ENCODE measurements at places on chromosomes 3 and 15. TPM values are rescaled to one million over a fixed set of nuclear protein-coding genes. Genes with fewer than 3 reads are reported as not detected.

DNA sequence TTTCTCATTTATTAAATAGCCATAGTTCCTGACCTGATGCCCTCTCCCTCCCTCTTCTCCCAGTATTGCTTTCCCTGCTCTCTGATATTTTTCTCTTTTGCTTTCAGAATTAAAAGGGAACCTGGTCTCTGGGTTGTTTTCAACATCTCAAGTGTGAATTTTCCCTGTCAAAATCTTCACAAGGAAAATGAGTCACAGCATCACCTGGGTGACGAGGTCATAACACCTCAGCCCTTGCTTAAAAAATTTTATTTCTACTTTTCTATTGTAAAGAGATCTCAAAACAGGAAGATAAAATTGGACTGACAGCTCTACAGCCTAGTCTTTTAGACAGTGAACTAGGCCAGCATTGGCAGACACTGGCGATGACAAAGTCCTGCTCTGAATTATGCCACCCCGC, 40.1 kb downstream of the GAP43 start:
- peaks cover 19% of the 10 kb centered on the region for H3K4me1 ChIP-seq
- no peak for DNase-seq
- H3K27me3 ChIP-seq, result no peaks in the 10 kb centered on the region
- no peak overlapping the region for H3K27ac ChIP-seq

DNA sequence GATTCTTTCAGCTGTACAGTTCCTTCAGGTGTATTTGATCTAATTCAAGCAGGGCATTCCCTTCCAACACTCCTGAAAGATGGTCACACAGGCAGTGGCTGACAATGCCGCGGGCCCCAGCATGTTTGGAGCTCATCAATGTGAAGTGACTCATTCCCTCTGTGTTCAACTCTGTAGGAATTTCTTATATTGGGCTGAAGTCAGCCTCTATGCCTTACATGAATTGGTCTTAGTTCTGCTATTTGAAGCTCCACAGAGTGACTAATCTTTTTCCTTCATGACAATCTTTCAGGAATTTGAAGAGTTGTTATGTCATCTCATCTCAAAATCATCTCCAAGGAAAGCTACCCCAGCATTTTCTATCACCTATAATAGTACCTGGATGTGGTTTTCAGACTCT, 142.5 kb upstream of the C2CD4B start:
- no peaks in the 10 kb centered on the region for H3K36me3 ChIP-seq
- H3K4me3 ChIP-seq, result no peak overlapping the region
- DNase-seq, result no peak

DNA sequence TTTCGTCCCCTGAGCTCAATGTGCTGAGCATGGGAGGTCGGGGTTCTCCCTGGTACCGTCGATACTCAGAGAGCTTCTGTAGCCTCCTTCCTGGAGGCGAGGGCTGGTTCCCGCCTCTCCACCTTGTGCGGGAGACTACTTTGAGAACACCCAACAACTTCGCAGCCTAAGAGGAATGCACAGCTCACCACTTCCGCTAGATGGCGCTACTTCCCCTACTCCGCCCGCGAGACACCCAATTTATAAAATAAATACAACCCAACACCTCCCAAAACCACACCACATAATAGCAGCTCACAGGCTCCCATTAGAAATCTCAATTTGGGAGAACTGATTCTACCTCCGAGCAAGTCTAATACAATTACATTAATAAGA, 1.2 kb downstream of the RGMA start:
- peaks cover 67% of the 10 kb centered on the region for H3K27me3 ChIP-seq
- no peaks in the 10 kb centered on the region for H3K36me3 ChIP-seq
- H3K27ac ChIP-seq, result no peak overlapping the region
- peak; percentile 87 for DNase-seq

GRCh38 chr15:72065801-72066200, 52.1 kb downstream of the MYO9A start:
- no peaks in the 10 kb centered on the region for H3K4me1 ChIP-seq
- peaks cover 2% of the 10 kb centered on the region for H3K36me3 ChIP-seq
- H3K4me3 ChIP-seq, result no peak overlapping the region

DNA sequence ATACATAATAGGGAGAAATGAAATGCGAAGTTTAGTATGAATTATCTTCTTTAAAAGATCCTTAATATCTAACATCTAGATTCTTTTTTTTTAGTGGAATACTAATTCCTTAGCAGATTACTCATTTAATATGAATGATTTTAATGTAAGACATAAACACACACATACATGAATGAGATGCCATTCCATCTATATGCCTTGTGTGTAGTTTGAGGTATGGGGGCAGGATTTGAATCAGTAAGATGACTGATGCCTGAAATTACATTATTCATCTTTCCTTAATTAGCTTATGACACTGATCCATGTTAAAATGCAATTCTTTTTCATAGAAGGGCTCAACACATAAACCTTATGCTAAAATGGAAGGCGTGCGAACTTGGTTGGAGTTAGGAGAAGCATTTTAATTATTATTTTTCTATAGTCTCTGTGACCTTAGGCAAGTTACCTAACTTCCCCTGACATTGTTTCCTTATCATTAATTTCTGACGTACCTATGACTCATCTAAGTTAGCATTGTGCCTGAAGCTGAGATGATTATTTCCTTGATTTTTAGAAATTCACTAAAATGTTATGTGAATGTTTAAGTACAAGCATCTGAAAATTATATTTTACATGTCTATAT, 10.8 kb upstream of the BNIP2 start:
- H3K27ac ChIP-seq, result no peak overlapping the region
- DNase-seq, result no peak
- no peaks in the 10 kb centered on the region for H3K36me3 ChIP-seq
- no peak overlapping the region for H3K4me3 ChIP-seq
- no peaks in the 10 kb centered on the region for H3K4me1 ChIP-seq

DNA sequence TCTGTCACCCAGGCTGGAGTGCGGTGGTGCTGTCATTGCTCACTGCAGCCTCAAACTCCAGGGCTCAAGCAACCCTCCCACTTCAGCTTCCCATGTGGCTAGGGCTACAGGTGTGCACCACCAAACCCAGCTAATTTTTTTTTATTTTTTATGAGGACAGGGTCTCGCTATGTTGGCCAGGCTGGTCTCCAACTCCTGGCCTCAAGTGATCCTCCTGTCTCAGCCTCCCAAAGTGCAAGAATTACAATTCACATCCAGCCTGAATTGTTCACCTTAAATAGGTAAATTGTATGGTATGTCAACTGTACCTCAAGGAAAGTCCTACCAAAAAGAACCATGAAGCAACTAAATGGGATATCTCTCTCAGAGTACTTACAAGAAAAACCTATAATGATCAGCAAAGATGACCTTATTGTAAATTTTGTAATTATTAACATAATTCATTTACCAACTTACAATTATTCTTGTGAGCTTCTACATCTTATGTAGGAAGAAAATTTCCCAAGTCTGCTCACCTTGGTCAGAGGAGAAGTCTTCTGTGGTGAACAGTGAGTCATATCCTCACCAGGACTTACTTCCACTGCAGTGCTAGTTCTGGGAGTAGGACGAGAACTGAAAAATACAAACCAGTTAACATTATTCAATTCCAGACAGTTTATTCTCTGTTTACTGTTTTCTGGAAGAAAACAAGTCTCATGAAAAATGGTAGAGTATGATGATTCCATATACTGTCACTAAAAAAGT, 54.4 kb downstream of the ULK4 start:
- H3K27me3 ChIP-seq, result no peaks in the 10 kb centered on the region
- H3K4me1 ChIP-seq, result no peaks in the 10 kb centered on the region
- no peak overlapping the region for H3K27ac ChIP-seq
- DNase-seq, result no peak
- no peaks in the 10 kb centered on the region for H3K36me3 ChIP-seq

- no peak overlapping the region for H3K27ac ChIP-seq
- peaks cover 2% of the 10 kb centered on the region for H3K4me1 ChIP-seq
- peaks cover 95% of the 10 kb centered on the region for H3K27me3 ChIP-seq
- peak overlapping the region; percentile 37 for H3K4me3 ChIP-seq
These were observed 15.3 kb upstream of the ADIPOQ start for GRCh38 chr3:186826976-186827857.

- no peak overlapping the region for H3K27ac ChIP-seq
- H3K4me1 ChIP-seq, result no peaks in the 10 kb centered on the region
- no peak for DNase-seq
- no peak overlapping the region for H3K4me3 ChIP-seq
These were observed 10.4 kb downstream of the PLA2G4E start for GRCh38 chr15:42010434-42010833.

GRCh38 chr3:187295316-187296034, 3.9 kb upstream of the MASP1 start:
- H3K4me1 ChIP-seq, result no peaks in the 10 kb centered on the region
- no peaks in the 10 kb centered on the region for H3K36me3 ChIP-seq
- H3K27me3 ChIP-seq, result no peaks in the 10 kb centered on the region
- no peak overlapping the region for H3K4me3 ChIP-seq
- DNase-seq, result no peak

GRCh38 chr3:13274551-13275332, 145.4 kb downstream of the NUP210 start:
- DNase-seq, result no peak
- no peaks in the 10 kb centered on the region for H3K36me3 ChIP-seq
- H3K4me1 ChIP-seq, result peaks cover 23% of the 10 kb centered on the region
- no peak overlapping the region for H3K27ac ChIP-seq

DNA sequence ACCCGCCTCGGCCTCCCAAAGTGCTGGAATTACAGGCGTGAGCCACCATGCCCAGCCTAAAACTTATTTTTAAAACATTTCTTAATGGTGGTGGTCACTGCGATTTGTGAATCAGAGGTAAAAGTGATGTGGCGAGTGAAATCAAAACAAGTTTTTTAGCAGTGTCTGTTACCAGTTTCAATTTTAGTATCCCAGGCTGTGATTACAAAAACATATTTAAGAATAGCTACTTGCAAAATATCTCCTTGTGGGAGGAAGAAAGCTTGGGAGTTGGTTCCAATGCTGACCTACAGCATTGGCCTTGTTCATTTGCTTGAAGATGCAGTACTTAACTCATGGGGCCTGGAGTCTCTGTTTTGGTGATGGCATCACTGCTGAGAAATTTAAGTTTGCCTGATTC, 4.5 kb downstream of the RAB7A start:
- H3K36me3 ChIP-seq, result peaks cover 4% of the 10 kb centered on the region
- no peak for DNase-seq
- no peaks in the 10 kb centered on the region for H3K27me3 ChIP-seq
- peaks cover 19% of the 10 kb centered on the region for H3K4me1 ChIP-seq
- H3K27ac ChIP-seq, result no peak overlapping the region

DNA sequence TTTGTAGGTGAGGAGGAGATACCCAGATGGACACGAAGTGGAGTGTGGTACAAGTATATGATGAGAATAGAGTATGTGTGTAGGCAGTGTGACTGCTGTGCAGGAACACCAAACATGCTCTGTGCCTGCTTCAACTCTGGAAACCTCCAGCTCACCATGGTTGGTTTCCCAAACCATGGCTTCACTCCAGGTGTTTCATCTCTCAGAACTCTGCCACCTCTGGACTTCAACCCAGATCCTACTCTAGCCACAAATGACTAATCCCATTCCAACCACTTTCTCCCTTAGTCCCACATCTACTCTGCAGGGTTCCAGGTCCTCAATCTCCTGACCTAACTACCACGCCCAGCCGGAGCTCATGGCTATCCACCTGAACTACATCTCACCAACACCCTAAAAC, 102.1 kb downstream of the RYK start:
- no peaks in the 10 kb centered on the region for H3K27me3 ChIP-seq
- no peak for DNase-seq
- no peak overlapping the region for H3K4me3 ChIP-seq
- H3K36me3 ChIP-seq, result no peaks in the 10 kb centered on the region

GRCh38 chr3:25897019-25897418, 107.1 kb downstream of the OXSM start:
- no peaks in the 10 kb centered on the region for H3K36me3 ChIP-seq
- H3K27me3 ChIP-seq, result no peaks in the 10 kb centered on the region
- H3K4me3 ChIP-seq, result no peak overlapping the region
- H3K4me1 ChIP-seq, result no peaks in the 10 kb centered on the region

GRCh38 chr15:54033869-54034458, 55.7 kb downstream of the UNC13C start:
- H3K27me3 ChIP-seq, result no peaks in the 10 kb centered on the region
- H3K27ac ChIP-seq, result no peak overlapping the region
- no peak for DNase-seq
- no peak overlapping the region for H3K4me3 ChIP-seq
- H3K4me1 ChIP-seq, result no peaks in the 10 kb centered on the region

DNA sequence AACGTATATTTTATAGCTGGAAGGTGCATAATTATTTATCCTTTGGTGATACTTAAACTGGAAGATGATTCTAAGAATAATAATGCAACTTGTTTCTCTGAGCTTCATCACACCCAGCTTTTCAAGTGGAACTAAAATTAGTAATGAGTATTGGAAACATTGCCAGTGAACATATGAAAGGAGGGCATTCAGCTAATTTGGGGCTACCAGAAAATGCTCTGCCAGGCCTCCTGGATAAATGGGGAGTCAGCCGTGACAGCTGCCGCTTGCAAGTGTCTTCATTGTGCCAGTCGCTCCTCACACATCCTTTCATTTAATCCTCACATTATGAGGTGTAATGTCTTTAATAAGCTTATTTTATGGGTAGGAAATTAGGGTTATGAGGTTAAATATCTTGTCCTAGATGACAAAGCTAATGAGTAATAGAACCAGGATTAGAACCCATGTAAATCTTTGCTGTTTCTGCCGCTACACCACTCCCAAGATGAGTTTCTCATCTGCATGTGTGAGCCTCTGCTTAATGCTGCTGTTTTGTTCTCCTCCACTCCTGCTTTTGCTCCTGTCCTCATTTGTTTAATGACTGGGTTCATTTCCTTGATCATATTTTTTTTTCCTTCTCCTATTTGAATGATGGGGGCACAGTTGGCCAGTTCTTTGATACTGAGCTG, 155.7 kb downstream of the PLCL2 start:
- H3K36me3 ChIP-seq, result peaks cover 2% of the 10 kb centered on the region
- H3K27me3 ChIP-seq, result no peaks in the 10 kb centered on the region
- no peak overlapping the region for H3K27ac ChIP-seq

- DNase-seq, result no peak
- no peaks in the 10 kb centered on the region for H3K4me1 ChIP-seq
- no peak overlapping the region for H3K27ac ChIP-seq
These were observed 489.8 kb downstream of the LPP start for GRCh38 chr3:188643736-188644135.

DNA sequence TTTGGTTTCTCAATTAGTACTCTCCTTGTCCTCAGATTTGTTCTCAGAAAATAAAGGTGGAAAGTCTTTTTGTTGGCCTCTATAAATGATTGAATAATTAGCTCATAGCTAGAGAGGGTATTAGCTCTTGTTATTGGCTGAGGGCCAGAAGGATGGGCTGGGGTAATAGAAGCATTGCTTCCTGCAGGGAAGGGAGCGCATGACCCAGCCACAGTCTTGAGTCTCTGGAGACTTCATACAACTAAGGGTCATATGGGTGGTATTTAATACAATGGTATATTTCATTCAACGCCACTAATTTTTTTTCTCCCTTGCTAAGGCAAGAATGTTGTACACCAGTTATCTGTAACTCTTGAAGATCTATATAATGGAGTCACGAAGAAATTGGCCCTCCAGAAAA, 8.4 kb downstream of the DNAJA4 start:
- H3K27me3 ChIP-seq, result no peaks in the 10 kb centered on the region
- H3K4me1 ChIP-seq, result no peaks in the 10 kb centered on the region
- H3K27ac ChIP-seq, result no peak overlapping the region
- no peak overlapping the region for H3K4me3 ChIP-seq
- H3K36me3 ChIP-seq, result peaks cover 18% of the 10 kb centered on the region

SELENOS gene
- total RNA-seq, result 26.4 TPM

RFT1 gene
- 15.6 TPM for total RNA-seq

RASL12 gene
- 2.7 TPM for total RNA-seq

KNG1 gene
- total RNA-seq, result 0.14 TPM

ZNF662 gene
- total RNA-seq, result 2.8 TPM

AGTR1 gene
- total RNA-seq, result 0.61 TPM

CAMK2N2 gene
- not detected for total RNA-seq

ACKR2 gene
- 0.14 TPM for total RNA-seq

ULK3 gene
- 26.0 TPM for total RNA-seq

RTP3 gene
- total RNA-seq, result not detected

Data from thymus (tissue), 14 donors.